Stimulated activated CD8-positive, alpha-beta memory T cell treated with anti-CD3 and anti-CD28 coated beads, Interleukin-12 subunit alpha, Interleukin-12 subunit beta, amount 100 ng/mL, for 1 hour (primary cell): ENCODE measurements at places on chromosomes 5 and 9.

GRCh38 chr5:10586008-10586407, 22.1 kb downstream of the ANKRD33B start:
- DNase-seq: no peak

- DNase-seq: no peak
Measured at GRCh38 chr5:168531987-168532864, 3.1 kb downstream of the FBLL1 start.

DNA sequence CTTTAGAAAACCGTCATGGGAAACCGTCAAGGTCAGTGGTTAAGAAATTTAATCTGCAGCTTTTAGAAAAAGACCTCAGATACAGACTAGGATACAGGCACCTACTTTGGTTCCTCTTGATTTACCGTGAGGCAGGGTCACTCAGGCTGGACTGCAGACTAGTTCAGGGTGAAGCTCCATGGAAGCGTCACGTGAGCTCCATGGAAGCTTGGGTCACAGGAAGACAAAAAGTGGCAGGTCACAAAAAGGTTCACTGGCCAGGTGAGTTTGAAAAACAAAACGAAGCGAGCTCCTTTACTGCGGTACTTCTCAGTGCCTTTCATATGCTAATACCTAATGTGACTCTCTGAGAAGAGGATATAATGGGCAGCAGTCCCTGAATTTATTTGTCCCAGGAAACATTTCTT, 43.0 kb downstream of the PRRC2B start:
- DNase-seq: no peak

DNA sequence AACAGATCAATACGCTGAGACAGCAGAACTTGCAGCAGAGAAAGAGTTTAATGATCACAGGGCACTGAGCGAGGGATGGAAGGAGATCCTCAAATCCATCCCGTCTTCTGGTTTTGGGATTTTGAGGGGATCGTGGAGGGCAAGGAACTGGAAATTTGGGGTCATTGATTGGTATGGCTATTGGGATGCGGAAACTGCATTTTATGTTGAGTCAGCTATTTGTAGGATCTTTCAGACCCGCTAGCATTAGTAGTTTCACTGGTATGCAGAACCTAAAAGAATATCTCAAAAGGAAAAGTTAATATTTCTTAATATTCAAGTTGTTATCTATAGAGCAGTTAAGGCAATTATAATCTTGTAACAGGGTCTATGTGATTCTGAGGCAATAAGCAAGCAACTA, 771.7 kb upstream of the CTNND2 start:
- DNase-seq: no peak

DNA sequence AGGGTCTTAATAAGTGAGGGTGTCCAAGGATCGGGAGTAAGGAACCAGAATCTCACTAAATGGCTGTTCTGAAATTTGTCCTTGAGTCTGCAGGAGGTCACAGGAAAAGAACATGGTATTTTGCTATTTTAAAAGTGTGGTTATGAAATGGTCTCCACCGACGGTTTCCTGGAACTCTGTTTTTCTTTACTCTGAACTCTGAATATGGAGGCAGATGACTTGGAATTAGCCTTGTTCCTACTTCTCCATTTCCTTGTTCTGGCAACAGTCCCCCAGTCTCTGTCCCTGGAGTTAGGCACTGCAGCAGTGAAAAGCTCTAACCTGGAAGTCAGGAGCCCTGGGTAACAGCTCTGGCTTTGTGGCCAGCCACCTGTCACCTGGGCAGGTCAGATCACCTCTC, 46.6 kb upstream of the C5orf58 start:
- DNase-seq: no peak

DNA sequence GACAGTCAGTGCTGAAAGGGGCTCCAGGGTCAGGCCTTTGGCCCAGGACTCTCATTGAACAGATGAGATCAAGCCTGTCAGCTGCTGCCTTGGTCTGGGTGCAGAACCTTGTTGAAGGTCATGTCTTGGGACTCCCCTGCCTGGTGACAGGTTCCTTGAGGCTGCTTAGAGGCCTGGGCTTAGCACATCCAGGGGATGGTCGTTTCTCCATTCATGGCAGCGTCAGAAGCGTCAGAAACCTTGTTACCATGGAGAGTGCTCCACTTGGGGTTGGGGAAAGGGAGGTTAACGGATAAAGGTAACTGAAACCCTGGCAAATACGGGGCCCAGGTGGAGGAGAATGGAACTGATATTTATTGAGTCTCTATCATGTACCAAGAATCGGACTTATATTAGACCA, 8.8 kb downstream of the ARPC5L start:
- DNase-seq: no peak

GRCh38 chr9:90034071-90034470, 429.3 kb downstream of the GADD45G start:
- no peak for DNase-seq

- DNase-seq: no peak
Measured at GRCh38 chr9:20212806-20213205, 409.5 kb downstream of the MLLT3 start.

DNA sequence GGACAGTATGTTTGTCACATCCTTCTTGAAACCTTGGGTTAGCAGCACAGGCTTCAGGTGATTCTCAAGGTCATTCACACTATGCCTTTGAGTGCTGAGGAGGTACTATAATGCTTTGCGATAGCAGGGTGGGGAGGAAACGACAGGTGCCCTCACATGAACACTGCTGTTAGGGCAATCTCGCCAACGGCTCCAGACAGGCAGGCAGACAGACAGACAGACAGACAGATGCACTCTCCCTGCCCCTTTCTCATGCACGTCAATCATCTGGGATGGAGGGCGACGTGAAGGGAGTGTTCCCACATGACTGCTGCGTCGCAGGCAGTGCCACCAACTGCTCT, 82.9 kb downstream of the RAPGEF1 start:
- DNase-seq: no peak

- DNase-seq: no peak
Measured at GRCh38 chr5:31382051-31382878, 149.6 kb downstream of the DROSHA start.

GRCh38 chr9:131180454-131180853, 55.1 kb downstream of the NUP214 start:
- no peak for DNase-seq

DNA sequence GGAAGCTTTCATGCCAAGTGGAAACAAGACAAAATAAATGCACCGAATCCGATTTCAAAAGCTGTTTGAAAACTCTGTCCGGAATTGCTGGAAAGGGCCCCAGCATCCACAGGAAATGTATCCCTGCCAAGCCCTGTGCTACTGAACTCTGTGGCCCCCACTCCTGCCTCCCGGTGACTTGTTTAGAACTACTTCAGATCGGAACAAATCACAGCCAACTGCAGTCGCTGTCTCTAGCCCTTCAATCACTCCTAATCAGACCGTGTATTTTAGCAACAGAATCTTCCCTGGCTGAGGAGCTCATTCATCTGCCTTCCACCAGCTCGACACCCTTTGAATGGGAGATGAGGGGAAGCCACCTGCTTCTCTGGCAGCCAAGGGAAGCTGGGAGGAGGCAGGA, 94.1 kb downstream of the KCNIP1 start:
- DNase-seq: no peak

GRCh38 chr5:171175746-171176145, 133.3 kb upstream of the TLX3 start:
- no peak for DNase-seq
